ENCODE measurements at places on chromosomes 1 and 21. TPM values are rescaled to one million over a fixed set of nuclear protein-coding genes. Genes with fewer than 3 reads are reported as not detected.

The HTR6 gene
- total RNA-seq, result not detected

DNA sequence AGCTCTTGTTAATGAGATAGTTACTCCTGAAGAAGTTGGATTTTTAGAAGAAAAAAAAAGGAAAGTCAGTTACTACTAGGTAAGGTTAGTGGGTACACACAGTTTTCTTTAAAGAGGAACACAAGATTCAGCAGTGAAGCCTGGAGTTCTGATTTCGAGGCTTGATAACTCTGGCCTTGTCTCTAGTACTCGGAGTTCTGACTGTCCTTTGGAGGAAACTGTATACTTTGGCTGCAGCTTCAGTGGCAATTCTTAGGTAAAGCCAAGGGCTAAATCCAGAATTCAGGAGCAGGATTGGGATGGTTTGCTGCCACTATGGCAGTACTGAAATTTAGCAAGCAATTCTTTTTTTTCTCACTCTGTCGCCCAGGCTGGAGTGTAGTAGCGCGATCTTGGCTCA lies 9.2 kb downstream of the ACADM start:
- no peak for DNase-seq

- DNase-seq, result no peak
Measured at GRCh38 chr1:210367566-210367965, 38.9 kb downstream of the HHAT start.

DNA sequence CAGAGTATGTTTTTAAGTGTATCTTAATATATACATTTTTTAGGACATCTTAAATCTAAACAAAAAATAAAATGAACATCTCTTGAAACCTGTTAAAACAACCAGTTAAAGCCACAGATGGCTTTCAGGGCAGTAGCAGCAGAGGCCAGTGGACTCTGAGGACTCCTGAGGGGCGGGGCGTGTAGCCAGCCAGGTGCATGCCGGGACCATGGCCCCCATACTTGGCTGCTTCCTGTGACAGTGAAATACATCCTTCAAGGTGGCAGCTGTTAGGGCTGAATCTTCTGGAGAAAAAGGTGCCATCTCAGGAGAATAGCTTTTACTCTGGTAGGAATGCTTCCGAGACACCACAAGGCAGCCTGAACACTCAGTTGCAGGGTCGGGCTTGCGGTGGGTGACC lies 9.6 kb downstream of the RHOU start:
- DNase-seq, result no peak

All from Daoy (cell line).